NCI-H2171 treated with DMSO at 0.1 percent for 48 hours (cell line): ENCODE measurements at places on chromosomes 12 and 14.

- no peak for DNase-seq
Observed at GRCh38 chr12:65631621-65632111, 192.6 kb upstream of the HMGA2 start.

DNA sequence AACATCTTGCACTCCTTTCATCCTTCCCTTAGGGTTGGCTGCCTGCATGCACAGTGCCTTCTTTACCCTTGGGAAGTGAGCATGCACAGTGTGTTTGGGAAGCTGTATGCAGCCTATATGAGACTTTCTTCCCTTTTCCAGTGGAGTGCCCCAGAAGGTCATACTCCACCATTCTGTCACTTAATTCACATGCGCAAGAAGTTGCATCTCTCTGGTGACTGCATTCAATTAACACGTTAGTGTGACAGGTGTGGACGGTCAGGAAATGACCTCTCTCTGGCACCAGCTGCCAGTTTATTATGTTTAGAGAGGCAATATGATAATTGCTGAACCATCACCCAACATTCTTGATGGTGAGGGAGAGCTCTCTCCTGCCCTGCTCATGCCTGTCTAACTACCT, 770.0 kb downstream of the FLRT2 start:
- DNase-seq: no peak

GRCh38 chr14:89617481-89618329, 200.7 kb upstream of the FOXN3 start:
- DNase-seq: peak; percentile 68

GRCh38 chr14:68888025-68888850, 90.9 kb downstream of the ACTN1 start:
- DNase-seq: no peak

- no peak for DNase-seq
Observed at GRCh38 chr12:56296295-56296694, 3.8 kb downstream of the CS start.

DNA sequence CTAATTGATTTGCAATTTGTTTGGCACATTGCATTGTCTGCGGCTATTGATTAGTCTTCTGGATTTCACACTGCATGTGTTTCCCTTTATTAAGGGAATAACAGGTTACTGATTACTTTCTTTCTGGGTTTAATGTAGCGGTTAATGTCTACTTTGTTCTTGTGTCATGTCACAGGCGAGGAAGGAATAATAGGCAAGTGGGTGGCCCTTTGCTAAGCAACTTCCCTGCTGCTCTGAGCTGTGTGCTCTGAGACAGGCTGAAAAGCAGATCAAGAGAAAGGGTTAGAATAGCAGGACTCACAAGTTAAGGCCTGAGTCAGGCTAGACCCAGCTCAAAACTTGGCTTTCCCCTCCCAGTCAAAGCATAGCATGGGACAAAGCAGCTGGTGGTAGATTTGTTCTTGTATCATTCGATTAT, 77.2 kb downstream of the NKX2-1 start:
- no peak for DNase-seq

DNA sequence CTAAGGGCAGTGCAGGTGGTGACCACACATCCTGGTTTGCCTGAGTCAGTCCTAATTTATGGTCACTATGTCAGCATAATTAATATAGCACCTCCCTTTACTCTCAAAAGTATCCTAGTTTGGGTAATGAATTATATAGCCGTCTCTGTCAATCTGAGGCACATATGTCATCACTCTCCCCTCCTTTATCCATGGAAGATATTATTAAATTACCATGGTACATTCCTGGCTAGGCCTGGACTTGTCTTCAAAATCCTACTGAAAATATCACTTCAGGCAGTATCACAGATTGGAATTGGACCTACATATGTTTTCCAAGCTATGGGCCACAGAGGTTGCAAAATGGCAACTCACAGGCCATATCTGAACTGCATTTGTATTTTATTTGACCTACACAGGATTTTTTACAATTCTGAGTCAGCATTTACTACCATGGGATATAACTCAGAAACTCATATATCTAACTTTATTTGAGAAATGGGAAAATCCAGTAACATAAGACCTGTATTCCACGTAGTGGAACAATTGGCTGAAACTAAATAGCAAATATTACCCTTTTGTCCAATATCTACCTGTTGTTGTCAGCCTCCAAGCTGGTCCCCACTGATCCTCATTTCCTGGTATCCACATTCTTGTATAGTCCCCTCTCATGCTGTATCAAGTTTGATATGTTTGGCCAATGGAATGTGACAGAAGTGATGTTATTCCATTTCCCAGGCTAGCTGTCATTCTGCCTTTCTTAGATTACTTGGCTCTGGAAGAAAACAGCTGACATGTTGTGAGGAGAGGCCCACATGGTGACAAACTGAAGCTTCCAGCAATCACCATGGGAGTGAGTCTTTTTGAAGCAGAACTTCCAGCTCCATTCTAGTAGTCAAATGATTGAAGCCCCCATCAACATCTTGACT, 102.5 kb upstream of the MDM1 start:
- no peak for DNase-seq

- DNase-seq: no peak
Observed at GRCh38 chr14:70721542-70721941, 79.8 kb downstream of the TTC9 start.

GRCh38 chr12:113230315-113231234, 9.3 kb downstream of the TPCN1 start:
- no peak for DNase-seq

DNA sequence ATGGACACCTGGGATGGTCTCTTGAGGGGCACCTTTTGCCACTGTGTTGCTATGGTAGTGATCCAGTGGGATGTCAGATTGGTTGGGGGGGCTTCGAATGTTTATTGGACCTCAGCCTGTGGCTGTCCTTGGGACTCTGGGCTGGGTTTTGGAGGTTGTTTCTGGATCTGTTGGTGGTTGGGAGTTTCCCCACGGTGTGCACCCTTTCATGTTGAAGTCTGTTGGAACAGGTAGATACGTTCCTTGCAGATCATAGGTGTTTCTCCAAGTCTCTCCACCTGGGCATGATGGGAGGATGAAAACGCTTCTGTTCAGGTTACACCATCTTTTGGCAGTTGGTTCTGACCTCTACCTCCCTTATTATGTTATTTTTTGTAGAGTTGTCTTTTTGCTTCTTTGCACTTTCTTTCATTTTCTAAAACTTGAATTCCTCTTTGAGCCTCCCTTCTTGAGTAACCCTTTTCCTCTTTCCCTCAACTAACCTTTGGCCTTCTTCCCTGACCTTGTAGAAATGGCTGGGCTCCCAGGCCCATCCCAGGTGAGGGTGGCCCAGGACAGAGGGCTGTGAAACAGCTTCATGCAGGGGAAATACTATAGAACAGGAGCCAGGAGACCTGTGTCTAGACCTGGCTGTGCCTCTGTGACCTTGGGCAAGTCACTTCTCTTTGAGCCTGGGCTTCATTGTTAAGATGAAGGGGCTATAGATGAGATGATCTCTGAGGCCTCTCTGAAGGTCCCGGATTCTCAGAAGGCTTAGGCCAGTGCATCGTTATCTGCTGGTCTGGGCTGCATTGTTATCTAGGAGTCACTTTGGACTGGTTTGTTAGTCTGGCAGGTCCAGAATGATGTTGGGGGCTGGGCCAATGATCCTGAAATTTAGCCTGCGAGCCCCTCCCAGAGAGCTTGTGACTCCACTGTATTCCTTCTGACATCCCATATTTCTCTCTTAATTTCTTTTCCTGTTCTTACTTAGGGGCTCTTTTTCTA, 2.0 kb downstream of the ATN1 start:
- DNase-seq: no peak

DNA sequence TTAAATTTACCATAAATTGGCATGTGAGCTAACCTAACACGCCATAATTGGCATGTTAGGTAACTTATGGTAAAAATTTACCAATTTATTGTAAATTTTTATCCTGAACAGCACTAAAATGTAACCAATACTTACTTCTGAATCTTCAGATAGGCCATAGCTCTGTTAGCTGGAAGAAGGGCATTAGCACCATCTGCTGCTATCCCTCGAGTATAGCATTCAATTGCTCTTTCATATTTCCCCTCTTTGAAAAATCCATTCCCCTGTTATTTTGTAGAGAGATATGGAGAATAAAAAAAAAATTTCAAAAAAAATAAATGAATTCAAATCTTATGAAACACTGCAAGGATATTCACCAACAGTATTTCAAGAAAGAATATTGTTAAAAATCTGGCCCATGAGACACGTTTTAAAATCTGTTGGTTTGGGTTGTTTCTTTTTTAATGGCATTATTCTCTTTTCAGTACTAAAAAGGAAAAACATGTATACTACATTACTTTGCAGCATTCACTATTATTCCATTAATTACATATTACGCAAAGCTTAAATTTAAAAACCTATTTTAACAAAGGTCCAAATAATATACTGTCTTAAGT, 19.1 kb downstream of the RPAP3 start:
- DNase-seq: peak; percentile 22

- no peak for DNase-seq
Observed at GRCh38 chr14:61042220-61042619, 61.2 kb downstream of the SLC38A6 start.

- DNase-seq: no peak
Observed at GRCh38 chr12:119090865-119091264, 87.9 kb upstream of the HSPB8 start.

DNA sequence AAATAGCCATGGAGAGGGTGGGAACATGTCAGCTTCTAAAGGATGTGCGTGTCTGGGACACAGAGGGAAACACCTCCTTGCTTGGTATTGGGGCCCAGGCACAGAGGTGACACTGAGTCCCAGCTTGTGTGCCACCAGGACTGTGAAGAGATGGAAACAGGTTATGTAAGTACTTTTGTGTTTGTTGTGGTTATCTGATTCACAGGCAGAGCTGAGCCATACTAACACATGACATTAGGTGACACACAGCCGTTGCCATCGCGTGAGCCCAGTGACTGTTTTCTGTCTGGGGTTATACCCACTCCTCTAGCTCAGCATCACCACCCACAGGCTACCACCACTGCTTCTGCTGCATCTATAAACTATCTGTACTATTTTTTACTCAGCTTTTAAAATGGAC, 12.1 kb upstream of the FLVCR2 start:
- DNase-seq: no peak

DNA sequence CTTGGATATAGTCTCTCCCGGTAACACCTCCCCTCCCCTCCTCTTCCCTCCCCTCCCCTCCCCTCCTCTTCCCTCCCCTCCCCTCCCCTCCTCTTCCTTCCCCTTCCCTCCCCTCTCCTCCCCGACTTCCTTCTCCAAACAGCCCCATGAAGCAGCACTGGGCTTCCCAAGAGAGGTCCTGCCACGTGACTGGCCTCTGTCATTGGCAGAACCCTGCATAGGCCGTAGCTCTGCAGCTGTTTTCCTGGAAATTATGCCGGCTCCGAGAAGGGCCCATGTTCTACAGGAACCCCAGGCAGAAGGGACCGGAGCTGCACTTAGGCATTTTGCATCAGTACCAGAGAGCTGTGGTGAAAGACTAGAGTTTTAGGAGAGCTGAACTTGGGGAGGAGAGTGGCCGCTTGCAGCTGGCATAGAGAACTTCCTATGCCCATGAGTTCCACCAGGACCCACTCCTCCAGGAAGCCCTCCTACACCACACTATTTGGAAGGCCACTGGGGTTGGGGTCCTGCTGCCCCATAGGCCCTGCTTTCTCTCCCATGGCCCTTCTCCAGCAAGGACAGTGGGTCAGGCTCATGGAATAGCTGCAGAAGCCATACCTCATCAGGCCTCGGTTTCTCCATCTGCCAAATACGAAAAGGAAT, 5.1 kb upstream of the TNFAIP2 start:
- DNase-seq: no peak

- no peak for DNase-seq
Observed at GRCh38 chr12:74538491-74539258, 1.0 kb downstream of the ATXN7L3B start.

DNA sequence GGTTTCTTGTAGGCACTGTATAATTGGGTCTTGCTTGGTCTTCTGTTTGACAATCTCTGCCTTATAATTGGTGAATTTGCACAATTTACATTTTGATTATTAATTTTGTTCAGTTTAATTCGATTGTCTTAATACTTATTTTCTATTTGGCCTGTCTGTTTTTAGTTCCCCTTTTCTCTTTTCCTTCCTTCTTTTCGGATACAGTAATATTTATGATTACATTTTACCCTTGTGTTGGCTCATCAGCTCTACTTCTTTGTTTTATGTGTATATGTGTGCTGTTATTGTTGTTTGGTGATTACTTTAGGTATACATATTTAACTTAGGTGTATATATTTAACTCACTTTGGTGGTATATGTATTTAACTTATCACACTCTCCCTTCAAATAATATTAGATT, 12.8 kb upstream of the BEGAIN start:
- DNase-seq: no peak

- DNase-seq: no peak
Observed at GRCh38 chr14:72704502-72704901, 189.4 kb downstream of the DPF3 start.

DNA sequence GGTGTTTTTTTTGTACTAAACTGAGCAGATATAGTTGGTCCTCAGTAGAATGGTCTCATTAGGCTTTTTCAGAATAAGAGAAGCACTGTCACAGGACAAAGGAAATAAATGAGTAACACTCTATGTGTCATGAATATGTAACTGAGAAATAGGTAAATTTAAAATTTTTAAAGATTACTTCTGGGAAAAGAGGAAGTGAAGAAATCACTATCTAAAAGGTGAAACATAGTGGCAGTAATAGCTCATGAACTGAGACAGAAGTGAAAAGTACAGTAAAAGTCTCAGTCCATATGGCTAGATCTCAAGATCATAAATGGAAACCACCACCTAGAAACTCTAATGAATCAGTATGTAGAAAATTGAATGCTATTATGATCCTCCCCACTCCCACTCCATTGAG, 89.3 kb upstream of the TTC7B start:
- no peak for DNase-seq

GRCh38 chr14:73295198-73295796, 58.0 kb downstream of the PAPLN start:
- DNase-seq: peak; percentile 54

- peak; percentile 91 for DNase-seq
Observed at GRCh38 chr12:58915634-58916033, 4.7 kb downstream of the LRIG3 start.

DNA sequence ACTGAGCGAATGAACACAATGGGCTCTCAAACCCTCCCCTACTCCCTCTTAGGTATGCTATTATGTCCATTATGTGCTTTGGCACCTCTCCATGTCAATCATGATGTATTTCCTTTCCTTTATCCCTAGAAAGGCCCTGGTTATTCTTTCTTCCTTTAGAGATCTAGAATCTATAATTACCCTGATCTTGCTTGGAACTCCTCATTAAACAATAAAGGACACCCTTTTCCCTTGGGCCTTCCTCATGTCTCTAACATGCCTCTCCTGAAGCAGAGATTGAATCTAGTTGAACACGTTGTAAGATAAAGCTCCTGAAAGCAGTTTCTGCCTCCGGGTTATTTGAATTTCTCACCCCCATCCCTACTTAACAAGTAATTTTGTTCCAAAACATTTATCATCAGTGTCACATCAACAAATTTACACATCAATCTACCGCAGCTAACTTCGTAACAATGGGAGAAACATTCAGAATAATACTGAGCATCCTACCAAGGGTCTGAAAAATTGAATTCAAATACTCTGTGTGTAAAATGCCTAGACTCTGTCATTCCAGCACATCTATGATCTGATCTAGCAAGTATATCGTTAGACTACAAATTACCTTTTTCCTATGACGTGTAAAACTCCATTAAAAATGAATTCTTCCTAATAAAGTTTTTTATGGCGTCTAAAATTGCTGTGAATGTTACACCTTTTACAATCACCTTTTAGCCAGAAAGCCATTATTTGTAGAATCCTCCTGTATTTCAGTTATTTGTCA, 5.4 kb downstream of the USP44 start:
- DNase-seq: no peak

GRCh38 chr14:104140213-104140462, 1.8 kb downstream of the KIF26A start:
- DNase-seq: no peak
